ENCODE measurements at places on chromosomes 11 and 22.

- DNase-seq, result peak; percentile 54
These were observed 35.1 kb upstream of the CYP2R1 start for GRCh38 chr11:14927146-14927545.

GRCh38 chr11:22460181-22460580, 122.0 kb downstream of the SLC17A6 start:
- DNase-seq, result no peak

DNA sequence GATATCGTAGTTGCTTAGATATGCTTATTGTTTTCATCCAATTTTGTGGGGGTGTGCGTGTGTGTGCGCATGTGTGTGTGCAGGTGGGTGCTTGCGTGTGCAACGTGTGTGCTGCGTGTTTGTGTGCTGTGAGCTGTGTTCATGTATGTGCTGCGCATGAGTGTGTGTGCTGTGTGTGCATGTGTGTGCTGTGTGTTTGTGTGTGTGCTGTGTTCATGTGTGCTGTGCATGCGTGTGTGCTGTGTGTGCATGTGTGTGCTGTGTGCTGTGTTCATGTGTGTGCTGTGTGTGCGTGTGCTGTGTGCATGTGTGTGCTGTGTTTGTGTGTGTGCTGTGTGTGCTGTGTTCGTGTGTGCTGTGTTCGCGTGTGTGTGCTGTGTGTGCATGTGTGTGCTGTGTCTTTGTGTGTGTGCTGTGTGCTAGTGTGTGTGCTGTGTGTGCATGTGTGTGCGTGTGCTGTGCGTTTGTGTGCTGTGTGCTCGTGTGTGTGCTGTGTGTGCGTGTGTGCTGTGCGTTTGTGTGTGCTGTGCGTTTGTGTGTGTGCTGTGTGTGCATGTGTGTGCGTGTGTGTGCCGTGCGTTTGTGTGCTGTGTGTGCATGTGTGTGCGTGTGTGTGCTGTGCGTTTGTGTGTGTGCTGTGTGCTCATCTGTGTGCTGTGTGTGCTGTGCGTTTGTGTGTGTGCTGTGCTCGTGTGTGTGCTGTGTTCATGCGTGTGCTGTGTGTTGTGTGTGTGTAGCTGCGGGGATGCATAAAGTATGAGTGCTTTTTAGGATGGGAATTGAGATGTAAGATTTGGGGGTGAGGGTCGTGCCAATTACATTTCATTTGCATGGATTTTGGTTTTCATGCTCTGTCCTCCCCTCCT, 7.6 kb downstream of the IGF2 start:
- DNase-seq, result no peak

- DNase-seq, result no peak
These were observed 131.5 kb downstream of the CCDC81 start for GRCh38 chr11:86506235-86506634.

DNA sequence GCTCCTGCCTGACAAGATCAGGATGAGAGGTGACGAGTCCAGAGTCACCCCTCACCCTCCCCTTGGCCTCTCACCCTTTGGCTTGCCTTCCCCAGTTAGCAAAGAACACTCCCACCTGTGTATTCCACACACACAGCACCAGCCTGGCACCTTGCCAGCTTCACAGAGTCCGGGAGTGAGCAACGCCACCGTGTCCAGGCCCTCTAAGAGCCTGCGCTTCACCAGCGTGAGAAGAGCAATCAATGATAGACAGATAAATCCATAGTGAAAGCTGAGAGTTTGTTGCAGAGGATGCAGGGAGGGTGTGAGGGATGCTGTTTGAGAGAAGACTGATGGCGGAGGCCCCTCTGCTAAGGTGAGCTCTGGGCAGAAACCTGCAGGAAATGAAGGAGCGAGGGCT, 404.5 kb downstream of the LARGE1 start:
- no peak for DNase-seq

All from fibroblast of skin of back (primary cell).